ENCODE measurements at places on chromosomes 7 and 10.

DNA sequence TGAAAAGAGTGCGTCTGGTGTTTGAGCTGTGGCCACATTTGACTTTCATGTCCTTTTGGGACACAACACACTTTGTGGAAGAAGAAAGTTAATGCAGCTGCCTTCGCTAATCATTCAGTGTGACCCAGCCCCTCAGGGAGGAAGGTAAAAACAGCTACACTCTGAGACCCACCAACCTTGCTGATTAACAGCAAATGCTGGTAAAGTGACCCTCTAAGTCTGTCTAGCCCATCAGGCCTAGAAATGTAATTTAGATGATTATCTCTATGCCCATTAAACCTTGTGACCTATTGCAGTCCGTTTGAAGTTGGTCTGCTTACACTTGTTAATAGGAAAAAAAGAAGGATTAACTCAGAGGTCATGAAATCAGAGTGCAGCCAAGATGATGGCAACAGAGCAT lies 161.9 kb upstream of the WNT16 start:
- no peak for DNase-seq

DNA sequence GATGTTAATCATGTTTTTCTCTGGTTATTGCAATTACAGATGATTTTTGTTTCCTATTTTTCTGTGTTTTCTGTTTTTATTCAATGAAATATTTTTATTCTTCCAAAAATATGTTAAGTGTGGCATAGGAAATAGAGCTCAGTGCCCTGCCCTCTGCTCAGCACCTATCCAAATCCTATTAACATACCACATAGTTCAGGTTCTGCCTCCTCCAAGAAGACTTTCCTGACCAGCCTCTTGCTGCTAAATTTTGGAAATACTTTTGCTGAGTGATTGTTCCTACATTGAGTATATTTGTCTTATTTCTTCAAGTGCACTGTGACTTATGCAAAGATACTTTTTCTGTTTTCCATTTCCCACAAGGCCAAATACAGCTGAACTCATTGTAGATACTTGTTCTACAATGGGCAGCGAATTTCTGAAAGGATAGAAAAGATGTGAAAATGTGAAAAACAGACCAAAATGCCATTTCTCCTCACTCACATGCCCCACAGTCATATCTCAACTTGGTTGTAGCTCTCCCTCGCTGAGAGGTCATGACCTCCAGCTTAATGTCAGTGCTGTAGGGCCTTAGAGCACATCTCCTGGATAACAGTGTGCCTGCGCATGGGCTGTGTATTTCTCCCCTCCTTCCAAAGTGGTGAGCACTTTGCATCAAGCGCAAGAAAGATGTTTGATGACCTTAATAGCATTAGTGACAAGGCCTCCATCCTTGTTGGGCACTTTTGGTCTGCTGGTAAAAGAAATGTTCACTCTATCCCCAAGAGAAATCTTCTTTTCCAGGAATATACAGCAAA lies 677.3 kb downstream of the LRMDA start:
- DNase-seq, result no peak

- DNase-seq, result no peak
Observed at GRCh38 chr7:143368387-143368786, 5.9 kb upstream of the FAM131B start.

GRCh38 chr10:48289501-48290238 lies 15.2 kb upstream of the FRMPD2 start:
- peak; percentile 47 for DNase-seq

DNA sequence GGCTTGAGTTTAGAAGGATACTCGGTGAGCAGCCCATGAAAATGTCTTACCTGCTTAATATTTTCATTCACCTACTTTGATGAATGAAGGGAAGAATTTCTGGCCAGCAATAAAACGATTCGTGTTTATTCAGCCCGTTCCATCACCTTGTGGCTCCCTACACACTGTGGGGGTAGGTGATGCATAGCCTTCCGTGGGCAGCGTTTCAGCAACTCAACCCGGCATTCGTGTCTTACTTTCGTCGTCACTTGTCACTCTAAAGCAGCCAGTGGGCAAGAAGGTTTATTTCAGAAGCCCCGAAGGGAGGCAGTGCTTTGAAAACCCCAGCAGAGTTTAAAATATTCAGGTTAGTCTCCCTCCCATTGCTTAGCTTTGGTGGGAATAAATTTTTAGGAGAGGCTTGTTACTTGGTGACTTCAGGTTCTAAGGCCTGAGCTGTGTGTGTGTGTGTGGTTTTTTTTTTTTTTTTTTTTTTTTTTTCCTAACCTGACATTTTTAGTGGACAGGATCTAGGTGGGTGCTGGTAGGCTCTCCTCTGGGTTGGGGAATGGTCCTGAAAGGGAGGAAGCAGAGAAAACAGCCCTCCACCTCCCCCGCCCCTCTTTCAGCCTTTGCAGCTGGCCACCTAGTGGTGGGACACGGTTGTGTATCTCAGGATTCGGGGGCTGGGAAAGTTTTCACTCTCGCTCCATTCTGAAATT lies 1.8 kb downstream of the GRK5 start:
- DNase-seq, result peak; percentile 39

DNA sequence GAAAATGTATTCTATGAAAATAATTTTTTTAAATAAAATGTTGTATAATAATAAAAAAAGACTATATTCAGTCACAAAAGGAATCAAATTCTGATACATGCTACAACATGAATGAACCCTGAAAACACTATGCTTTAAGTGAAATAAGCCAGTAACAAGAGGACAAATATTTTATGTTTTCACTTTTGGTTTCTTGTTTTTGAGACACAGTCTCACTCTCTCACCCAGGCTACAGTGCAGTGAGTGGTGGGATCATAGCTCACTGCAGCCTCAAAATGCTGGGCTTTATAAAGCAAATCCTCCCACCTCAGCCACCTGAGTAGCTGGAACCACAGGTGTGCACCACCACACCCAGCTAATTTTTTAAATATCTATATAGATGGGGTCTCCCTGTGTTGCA lies 64.2 kb downstream of the CNOT4 start:
- no peak for DNase-seq

DNA sequence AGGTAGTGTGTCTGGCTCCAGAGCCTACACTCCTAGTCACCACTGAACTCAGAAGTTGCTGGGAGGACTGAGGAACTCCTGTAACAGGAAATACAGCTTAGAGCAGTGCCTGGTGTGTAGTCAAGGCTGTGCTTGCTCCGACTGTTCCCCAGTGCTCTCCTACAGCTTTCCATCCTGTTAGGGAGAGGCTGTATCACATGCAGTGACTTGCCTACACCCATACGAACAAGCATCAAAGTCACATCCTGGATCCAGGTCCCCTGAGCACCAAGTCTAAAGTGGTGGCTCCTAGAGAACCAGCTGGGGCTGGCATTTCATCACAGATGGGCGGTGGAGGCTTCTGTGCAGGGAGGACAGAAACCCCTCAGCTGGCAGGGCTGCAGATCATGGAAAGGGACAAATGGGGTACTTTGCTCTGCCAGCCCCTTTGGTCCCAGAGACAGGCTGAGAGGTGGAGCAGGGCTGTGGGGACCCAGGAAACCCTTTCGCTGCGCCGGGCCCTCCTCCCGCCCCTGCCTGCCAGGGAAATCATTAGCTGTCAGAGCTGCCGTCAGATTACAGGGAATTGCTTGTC lies 7.7 kb downstream of the ASB10 start:
- DNase-seq, result peak; percentile 4

DNA sequence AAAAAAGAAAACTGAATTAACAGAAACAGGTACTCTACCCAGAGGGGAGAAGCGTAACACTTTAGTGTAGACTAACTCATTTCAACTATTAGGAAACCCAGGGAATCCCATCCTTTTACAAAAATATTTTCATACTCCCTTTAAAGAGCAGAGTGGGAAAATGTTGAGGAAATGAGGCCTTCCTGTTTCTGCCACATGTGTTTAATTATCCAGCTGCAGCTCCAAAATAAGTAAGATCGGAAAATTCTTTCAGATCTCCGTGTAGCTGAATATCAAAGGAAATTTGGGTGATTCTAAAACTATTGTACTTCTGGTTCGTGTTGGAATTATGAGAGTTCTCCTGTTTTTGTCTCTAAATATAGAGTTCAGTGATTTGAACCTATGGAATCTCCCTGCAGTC lies 58.0 kb upstream of the CAV2 start:
- DNase-seq, result no peak

- no peak for DNase-seq
Observed at GRCh38 chr7:105987046-105987445, 24.0 kb downstream of the CDHR3 start.

DNA sequence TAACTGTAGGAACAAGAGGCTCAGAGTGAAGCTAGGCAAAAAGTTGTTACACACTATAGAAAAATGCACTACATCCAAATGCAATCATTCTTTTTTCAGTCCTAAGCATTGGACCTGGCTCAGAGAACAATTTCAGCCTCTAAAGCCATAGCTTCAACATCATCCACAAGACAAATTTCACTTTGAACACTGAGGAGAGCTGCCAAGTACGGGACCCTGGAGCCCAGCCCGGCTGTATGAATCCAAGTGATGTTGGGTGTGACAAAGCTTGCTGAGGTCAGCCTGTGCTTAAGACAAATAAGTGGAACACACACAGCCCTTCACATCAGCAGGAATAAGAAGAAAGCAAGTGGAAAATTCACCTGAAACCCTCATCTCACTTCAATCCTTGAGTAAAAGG lies 233.1 kb upstream of the PFKP start:
- no peak for DNase-seq

DNA sequence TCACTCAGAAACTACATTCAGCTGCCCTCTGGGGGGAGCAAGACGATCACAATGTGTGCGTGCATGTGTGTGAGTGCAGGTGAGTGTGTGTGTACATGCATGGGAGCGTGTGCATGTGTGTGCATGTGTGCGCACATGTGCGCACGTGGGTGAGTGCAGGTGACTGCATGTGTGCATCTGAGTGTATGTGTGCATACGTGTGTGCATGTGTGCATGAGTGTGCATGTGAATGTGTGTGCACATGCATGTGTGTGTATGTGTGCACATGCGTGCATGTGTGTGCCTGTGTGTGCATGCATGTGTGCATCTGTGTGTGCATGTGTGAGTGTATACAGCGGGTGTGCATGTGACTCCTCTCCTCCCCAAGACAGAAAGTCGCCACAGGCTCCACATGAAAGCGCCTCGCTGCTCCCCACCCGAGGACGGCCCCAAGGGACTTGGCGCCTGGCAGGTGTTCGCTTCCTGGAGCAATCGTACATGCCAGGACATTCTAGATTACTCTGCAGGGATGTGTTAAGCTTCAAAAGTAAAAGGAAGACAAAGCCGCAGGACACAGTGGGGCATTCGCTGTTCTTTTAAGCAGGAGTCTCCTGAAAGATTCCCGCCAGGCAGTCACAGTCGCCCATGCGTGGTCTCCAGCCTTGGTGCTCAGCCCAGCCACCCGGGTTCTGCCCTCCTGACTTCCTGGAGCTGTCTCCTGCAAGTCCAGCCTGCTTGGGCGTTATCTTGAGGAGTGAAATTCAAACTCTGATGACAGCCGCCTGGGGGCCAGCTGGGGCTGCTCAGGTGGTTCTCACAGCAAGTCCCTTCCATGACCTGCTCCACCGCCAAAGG lies 42.0 kb upstream of the ADGRA1 start:
- DNase-seq, result no peak

DNA sequence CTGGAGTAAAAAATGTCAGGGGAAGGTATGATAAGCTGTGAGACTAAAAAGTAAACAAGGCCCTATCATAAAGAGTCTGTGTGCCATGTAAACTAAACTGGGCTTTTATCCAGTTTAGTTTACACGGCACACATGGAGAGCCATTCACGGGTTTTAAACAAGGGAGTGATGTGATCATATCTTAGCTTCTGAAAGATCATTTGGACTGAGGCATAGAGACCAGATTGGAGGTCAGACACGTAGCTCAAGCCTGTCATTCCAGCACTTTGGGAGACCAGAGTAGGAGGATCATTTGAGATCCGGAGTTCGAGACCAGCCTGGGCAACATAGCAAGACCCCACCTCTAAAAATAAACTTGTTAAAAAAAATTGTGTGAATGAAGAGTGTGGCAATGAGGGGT lies 50.1 kb downstream of the SKIDA1 start:
- DNase-seq, result no peak

DNA sequence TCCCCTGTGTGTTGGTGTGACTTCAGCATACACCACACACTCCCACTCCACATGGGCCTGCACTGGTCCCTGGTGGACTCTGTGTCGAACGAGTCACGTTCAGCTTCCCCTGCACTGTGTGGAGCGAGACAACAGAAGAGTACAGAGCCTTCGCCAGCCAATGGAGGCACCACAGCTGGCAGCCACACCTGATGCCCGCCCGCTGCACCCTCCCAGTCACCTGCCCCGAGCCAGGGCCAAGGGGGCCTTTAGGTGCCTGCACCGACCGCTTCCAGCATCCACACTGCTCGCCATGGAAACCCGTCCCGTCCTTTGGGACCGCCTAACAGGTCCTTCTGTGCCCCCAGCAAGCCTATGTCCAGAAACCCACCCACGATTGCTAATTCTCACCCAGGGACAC lies 9.2 kb downstream of the FOXL3 start:
- DNase-seq, result no peak

DNA sequence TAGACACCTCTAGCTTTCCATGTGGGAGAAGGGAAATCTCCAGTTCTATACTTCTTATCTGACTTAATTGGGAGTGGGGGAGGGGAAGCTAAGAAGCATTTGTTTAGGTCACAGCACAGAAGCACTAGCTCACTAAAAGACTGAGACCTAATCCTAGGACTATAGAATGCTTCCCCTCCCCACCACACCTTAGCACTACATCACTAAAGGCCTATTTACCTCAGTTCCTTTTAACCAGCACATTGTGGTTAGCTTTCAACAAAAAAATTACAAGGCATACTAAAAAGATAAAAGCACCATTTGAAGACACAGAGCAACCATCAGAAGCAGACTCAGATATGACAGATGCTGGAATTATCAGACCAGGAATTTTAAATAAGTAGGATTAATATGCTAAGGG lies 53.8 kb upstream of the ADRA2A start:
- DNase-seq, result no peak

- DNase-seq, result no peak
Observed at GRCh38 chr7:135620980-135621850, 41.1 kb upstream of the STMP1 start.

- DNase-seq, result no peak
Observed at GRCh38 chr10:50577010-50577409, 46.7 kb downstream of the SGMS1 start.

DNA sequence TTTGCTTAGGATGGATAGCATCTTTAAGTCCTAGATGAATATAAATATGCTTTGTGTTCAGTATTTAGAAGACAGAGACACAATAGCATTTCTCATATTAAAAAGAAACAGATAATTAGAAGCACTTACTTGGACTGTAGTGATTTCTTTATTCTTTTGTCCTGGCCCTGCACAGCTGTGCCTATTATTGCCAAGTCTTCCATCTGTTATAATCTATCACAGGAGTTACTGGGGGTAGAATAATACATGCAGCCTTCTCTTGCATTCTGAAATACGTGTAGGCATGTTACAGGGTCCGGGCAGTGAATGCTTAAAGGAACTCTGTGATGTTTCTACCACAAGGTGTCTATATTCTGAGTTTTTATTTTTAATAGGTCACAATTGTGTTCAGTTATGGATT lies 461.5 kb upstream of the COBL start:
- DNase-seq, result no peak

DNA sequence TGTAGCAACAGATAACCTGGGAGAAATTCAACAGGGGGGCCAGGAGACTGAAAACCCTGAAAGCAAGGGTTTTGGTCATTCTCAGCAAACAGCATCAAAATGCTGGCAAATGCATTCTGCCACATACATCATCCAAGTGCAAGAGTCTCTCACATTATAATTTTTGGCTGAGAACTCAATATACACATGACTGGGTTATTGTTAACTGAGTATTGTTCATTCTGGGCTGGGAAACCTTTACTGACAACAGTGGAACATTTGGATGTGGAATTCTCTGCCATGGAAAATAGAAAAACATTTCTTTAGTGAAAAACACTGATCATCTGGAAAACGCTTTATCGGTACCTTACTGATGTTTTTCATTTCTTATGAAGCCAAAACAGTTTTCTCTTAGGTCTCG lies 73.1 kb upstream of the MET start:
- DNase-seq, result no peak
